Stimulated activated CD4-positive, alpha-beta T cell treated with anti-CD3 and anti-CD28 coated beads, Interleukin-15, amount 100 ng/mL, for 24 hours (primary cell): ENCODE measurements at places on chromosomes 1 and 21.
A peak's percentile ranks its signal among the peaks of the same experiment; 100 is the strongest.

DNA sequence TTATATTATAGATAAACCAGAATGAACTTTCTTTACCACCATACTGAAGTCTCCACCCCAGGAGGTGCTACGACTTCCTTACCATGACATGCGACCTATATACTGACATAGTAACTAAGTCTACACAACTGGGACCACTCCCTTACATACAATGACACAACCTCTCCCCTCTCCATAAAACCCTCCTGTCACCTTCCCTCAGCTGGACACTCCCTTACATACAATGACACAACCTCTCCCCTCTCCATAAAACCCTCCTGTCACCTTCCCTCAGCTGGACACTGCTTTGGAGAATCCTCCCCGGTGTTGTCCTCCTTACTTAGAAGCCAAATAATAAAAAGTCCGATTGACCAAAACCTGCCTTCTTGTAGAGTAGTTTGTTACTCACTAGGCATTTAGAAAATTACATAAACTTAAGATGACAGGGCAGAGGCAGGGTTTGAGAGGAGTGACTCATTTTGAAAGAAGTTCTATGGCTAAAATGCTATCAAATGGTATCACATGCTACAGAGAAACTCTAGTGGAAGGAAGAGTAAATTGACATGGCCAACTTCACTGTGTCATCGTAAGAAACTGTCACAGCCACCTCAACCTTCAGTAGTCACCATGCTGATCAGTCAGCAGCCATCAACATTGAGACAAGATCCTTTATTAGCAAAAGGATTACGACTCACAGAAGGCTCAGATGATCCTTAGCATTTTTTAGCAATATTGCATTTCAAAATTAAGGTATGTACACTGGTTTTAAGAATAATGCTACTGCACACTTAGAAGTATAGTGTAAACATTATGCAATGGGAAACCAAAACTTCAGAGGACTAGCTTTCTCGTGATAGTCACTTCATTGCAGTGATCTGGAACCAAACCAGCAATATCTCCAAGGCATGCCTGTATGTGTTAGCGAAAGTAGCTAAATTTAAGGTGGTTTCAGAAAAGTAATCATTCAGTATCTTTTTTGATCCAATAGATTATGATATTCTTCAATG lies 56.4 kb downstream of the AHCTF1 start:
- peak; percentile 4 for DNase-seq

DNA sequence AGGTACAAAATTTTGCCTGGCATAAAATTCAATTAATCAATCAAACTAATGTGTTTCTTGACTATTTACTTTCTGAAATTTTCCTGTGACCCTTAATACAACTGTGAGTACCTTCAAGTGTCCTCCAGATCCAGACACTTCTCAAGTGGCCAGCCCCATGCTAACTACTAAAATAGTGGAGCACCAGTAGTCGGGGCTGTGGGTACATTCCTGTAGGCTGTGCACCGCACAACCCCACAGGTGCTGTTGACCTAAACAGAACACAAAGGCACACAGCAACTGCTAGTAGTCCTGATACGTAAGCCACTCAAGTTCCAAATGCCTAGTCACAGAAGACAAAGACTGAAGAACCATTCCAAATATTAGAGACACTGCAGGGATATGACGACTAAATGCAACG lies 36.6 kb downstream of the TMEM50B start:
- DNase-seq = no peak

DNA sequence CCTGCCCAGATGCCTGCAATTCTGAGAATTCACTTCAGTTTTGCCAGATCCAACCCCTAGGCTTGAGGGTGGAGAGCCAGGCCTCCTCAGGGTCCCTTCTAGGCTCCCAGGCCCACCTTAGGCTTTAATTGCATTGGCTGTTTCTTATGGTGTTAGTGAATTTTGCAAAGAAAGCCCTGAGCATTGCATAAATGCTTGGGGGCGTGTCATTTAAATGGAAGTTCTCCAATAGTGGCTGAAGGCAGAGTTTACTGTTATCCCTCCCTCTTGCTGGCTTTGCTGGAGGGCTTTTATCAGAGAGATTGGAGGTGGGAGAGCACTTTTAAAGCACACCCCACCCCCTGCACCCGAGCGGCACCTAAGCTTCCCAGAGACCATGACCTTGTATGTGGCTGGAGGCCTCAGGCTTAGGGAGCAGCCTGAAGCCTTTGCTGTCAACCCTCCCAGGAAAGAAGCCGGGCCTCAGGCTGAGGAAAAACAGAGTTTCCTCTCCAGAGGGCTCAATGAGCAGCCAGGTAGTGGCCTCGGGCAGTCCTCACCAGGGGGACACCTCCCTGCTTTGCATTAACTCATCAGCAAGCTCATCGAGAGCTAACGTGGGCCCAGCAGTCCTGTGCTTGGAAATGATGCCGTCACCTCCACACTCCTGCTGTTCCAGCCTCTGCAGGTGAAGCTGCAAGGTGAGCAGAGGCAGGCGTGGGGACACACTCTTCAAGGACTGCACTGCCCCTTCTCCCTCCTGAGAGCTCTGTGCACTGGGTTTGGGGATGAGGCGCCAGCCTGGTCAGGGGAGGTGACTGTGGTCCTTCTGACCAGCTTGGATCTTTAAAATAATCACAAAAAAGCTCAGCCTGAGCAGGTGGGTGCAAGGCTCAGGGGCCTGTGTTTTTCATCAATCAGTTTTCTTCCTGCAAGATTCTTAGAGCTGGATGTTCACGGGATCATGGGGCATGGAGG lies 58.0 kb downstream of the STUM start:
- DNase-seq = no peak

DNA sequence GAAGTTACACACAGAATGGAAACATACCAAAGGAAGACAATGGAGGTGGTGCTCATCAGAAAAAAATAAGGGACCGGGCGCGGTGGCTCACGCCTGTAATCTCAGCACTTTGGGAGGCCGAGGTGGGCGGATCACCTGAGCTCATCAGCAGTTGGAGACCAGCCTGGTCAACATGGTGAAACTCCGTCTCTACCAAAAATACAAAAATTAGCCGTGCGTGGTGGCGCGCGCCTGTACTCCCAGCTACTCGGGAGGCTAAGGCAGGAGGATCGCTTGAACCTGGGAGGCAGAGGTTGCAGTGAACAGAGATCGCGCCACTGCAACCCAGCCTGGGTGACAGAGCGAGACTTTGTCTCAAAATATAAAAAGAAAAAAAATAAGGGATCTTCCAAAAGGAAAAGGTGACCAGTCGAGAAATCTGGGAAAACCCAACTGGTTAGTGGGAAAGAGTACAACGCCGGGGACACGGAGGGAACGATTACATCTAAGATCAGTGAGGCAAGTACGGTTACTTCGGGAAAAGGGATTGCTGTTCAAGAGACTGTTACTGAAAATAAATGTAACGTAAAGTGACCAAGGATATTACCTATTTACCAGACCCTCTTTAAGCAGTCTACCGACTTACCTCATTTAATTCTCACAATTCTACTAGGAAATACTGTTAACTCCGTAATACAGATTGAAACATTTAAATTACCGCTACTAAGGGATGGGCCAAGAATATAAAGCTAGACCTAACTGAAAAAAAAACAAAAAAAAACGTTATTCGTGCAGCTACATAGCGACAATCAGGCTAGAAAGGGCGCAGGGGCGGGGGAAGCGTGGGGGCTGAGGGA lies 822 bp downstream of the CCT3 start:
- peak; percentile 24 for DNase-seq

DNA sequence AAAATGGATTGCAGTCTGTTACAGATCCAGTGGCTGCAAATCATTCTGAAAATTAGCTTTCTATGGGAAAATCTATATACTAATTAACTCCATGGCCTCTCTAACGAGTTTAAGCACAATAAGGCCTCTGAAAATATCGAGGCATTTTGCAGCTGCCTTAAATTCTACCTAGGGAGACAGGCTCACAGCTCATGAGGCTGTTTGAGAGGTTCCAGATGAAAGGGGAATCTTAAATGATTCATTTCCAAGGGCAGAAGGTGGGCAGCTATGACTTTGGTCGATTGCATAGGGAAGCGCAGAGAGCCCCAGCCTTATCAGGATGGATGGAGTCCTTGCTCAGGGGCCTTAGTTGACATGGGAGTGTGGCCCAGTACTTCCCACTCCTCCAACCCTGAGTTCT lies 216.8 kb upstream of the POU3F1 start:
- no peak for DNase-seq

DNA sequence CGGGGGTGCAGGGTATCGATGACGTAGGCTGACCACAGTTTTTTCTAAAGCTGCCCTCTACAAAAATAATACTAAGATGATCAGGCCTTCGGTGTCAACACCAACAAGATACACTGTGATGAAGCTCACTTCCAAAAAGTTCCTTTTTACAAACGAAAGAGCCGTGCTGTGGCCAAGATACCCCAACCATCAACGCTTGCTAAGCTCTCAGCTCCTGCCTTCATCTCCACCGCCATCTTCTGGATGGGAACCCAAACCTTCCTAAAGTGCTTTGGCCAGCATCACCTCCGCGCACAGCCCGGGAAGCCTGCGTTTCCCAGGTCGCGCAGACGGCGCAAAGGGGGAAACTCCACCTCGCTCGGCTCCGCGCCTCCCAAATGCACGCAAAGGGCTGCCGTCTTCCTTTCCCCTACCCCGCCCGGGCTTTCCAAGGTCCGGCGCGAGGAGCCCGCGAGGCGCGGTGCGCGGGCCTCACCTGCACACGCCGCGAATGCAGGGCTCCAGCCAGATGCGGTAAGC lies 541 bp downstream of the USP48 start:
- DNase-seq = peak; percentile 62

GRCh38 chr1:53678938-53679825 lies 59.8 kb downstream of the GLIS1 start:
- DNase-seq = no peak

GRCh38 chr21:27825035-27825434 lies 858.1 kb upstream of the ADAMTS5 start:
- no peak for DNase-seq

DNA sequence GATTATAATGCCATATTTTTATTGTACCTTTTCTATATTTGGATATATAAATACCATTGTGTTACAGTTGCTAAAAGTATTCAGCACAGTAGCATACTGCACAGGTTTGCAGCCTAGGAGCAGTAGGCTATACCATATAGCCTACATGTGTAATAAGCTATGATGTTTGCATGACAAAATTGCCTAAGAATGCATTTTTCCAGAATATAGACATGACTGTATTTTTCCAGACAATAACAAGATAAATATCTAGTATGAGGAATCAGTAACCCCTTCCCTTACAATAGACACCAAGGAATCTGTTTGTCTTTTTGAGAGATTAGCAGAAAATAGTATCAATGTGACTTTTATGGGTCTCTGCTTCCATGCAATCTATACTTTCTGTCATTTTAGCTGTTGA lies 228.6 kb downstream of the GRIK1 start:
- no peak for DNase-seq

DNA sequence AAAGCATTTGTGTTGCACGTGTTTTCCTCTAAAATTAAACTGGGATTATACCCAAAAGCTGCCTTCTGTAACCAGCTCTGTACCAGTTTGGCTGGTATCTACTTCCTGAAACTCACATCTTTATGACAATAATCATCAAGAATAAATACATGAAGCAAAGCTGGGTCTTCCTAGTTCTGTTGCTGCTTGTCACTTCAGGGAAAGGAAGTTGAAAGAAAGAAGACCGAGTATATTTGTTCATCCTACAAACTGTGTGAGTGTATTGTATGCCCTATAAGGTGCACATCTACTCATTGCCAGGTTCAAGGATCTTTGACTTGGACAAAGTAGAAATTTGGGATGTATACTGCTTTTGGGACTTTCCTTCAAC lies 29.1 kb upstream of the IFNGR2 start:
- no peak for DNase-seq

DNA sequence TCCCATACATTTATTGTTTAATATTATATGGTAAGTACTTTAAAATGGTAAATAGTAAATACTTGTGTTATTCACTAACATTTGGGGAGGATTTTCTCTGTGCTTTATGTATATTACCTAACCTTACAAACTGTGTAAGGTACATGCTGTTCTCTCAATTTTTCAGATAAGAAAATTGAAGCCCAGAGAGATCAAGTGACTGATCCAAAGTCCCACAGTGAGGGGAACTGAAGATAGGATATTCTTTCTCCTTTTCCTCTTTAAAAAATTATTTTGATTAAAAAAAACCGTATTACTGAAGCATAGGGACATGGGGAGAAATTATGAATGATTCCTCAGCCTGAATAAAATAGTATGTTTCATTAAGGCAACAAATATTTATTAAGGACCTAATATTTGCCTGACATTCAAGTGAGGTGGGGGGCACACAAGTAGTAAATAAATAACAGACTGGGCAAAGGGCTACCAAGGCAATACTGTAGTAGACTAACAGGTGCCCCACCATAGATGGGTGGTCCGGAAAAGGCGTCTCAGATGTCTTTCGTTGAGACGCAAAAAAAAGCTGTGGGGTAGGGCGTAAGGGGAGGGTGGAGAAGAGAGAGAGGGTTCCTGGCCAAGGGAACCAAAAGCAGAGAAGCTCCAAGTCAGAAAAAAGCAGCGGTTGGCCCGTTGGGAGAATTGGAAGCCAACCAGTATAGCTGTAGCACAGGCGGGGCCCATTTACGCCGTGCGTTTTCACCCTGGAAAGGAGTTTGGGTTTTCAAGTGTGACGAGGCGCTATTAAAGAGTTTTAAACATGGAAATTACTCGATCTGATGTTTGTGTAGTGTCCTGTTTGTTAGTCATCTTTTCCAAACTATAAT lies 944 bp upstream of the AGO3 start:
- peak; percentile 54 for DNase-seq

- DNase-seq = no peak
Measured at GRCh38 chr1:177333936-177334595, 163.3 kb downstream of the BRINP2 start.

GRCh38 chr1:175208773-175209492 lies 16.4 kb upstream of the KIAA0040 start:
- DNase-seq = peak; percentile 26

DNA sequence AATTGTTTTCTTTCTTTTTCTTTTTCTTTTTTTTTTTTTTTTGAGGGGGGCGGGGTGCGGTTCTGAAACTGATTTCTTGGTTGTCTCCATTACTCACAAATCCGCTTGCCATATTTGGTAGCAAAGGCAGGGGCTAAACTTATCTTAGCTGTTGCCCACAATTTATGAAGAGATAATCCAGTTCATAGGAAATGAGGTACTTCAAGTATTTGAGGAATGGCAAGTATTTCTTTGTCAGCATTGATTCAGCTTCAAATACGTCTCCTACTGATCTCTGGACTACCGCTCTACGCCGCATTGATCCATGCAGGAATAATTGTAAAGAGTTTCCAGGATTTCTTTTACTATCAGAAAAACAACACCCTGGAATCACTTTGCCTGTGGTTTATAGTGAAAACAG lies 289.2 kb upstream of the DPYD start:
- DNase-seq = no peak

- no peak for DNase-seq
Measured at GRCh38 chr21:32094804-32095203, 184.0 kb downstream of the MIS18A start.
